ENCODE measurements at places on chromosomes 12 and 14.

GRCh38 chr14:86310611-86311010 lies 780.7 kb downstream of the FLRT2 start:
- no peak for DNase-seq

GRCh38 chr12:49260571-49261363 lies 4.1 kb upstream of the TUBA1C start:
- DNase-seq, result no peak

- DNase-seq, result no peak
These were observed 786.6 kb upstream of the TBX3 start for GRCh38 chr12:115470526-115470925.

DNA sequence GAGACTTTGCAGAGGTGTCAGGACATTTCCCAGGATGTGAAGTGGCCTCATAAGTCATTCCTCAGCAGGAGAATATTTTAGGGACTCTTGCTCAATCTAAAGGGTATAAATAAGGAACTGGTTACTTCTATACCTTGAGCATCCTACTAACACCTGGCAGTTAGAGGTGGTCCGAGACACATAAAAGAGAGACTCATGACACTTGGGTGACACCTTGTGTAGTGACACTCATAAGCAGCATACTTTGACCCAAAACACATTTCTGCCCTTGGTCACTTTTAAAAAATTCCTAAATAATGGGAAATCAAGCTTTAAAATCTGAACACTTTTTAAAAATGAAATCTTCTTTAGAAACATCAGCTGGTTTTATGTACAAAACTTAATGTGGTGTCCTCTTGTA lies 118.4 kb downstream of the KCNMB4 start:
- no peak for DNase-seq

- no peak for DNase-seq
These were observed 52.4 kb downstream of the DUSP6 start for GRCh38 chr12:89299931-89300330.

DNA sequence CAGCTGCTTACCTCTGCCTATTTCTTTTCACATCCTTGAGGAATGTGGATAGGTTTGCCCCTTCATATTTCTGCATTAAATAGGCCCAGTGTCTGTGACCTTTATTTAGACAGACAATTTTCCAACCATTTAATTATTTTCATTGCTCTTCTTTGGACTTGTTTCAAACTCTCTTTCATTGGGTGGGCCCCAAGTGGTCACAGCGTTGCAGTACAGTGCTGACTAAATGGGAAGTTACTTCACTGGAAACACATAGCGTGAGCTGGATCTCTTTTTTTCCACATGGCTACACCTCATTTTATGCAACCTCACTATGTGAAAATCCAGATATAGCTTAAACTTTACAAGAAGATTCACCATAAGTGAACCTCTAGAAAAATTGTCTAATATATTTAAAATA lies 438.9 kb downstream of the ADAMTS20 start:
- no peak for DNase-seq

DNA sequence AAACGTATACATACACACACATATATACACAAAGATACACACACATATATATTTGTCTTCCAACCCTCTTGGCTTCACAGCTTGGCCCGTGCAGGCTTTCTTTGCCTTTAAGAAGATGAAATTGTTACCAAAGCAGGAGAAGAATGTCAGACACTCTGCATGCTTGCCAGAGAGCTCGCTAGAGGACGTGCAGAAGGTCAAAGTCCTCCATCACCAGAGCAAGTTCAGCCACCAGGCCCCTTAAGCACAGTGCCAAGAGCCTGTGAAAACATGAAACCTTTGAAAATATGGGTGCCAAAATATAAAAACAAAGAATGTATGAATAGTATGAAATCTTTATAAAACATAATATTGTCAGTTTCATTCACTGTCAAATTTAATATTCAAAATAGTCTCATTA lies 14.9 kb upstream of the MCRS1 start:
- DNase-seq, result no peak

- DNase-seq, result no peak
These were observed 170.2 kb upstream of the PZP start for GRCh38 chr12:9378430-9378835.

DNA sequence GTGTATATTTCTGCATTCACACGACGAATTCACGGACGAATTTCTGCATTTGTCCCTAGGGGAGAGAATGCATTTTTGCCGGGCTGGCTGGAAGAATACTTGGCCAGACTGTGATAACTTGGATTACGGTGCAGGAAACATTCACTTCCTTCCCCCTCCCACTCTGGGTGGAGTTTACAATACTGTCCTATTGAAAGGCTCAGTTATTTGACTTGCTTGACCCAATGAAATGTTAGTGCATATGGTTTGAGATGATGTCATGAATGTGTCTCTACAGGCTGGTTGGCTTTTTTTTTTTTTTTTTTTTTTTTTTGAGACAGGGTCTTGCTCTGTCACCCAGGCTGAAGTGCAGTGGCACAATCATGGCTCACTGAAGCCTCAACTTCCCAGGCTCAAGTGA lies 90.7 kb upstream of the NOS1 start:
- no peak for DNase-seq

DNA sequence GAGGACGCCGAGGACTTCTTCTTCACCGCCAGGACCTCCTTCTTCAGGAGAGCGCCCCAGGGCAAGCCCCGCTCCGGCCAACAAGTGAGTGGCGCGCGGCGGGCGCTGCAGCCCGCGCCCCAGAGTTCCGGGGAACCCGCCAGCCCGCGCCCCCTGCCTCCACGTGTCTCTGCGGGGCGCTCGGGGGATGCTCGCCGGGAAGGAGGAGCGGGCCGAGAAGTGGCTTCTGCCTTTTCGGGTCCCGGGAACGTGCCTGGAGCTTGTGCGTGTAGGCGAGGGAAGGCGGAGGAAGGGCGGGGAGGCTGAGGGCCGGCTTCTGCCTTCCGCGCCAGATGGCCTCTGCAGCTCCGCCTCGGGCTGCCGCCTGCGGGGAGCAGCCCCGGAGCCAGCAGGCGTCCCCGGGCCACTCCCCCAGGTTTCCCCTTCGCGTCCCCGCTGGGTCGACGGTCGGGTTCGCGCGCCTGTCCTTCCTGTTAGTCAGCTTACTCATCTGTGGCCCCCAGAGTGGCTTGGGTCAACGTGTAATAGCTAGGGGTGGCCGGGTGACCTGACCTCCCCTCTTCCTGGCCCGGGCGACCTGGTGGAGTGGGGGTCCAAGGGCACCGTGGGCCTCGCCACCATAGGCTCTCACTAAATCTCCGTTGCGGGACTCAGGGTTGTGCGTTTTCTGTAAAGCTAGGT lies 505 bp downstream of the RASSF3 start:
- peak; percentile 64 for DNase-seq

DNA sequence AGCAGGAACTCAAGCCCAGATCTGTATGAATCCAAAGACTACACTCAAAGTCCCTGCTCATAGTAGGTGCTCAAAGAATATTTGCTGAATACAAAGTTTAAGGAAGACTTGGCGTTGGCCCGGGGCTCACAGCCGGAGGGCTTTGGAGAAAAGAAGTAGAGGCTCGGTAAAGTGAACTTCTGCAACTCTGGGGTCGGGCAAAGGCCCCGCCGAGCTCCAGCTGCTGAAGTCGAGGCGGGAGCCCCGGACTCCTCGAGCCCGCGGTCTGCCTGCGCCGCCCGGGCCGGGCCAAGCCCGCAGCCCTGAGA lies 335 bp downstream of the GCN1 start:
- no peak for DNase-seq

GRCh38 chr12:42469355-42470175 lies 120.0 kb downstream of the PRICKLE1 start:
- DNase-seq, result no peak

DNA sequence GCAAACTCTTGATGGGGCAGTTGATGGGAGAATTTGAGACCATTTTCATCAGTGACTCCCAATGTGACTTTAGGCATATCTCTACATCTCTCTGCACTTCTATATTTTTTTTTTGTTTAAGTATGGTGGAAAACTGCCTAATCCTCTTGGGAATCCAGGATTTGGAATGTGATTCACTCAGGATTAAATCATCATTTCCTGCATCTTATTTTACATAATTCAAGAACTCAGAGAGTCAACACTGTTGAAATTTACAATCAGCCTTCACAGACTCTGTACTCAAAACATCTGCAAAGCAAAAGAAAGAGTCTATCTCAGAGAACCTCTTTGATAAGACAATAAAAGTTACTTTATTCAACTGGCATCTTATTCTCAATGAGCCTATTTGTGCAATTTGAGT lies 260.7 kb upstream of the NOS1 start:
- DNase-seq, result no peak

GRCh38 chr14:71672596-71672995 lies 259.6 kb upstream of the RGS6 start:
- no peak for DNase-seq

DNA sequence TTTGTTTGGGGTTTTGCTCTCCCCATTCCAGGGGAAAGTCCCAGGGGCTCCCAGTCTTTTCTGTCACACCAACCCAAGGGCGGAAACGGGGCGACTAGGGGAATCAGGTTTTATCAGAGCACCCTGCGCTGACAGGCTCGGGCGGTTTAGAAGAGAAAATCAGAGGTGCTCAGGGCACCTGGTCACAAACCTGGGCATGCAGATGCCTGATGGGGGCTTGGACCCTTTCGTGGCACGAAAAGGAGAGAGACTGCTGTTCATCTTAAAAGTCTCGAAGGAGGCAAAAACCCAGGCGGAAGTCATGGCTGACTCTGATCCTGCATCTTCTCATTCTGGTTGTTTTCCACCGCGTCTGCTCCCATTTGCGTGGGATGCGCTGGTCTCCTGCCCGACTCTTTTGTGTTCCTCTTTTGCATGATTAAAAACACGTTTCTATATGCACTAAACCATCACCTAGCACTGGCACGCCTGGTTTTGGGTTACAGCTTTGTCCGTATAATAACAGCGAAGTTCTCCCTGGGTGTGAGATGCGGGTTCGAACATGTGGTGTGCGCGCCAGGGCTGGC lies 13.2 kb downstream of the OTX2 start:
- no peak for DNase-seq

DNA sequence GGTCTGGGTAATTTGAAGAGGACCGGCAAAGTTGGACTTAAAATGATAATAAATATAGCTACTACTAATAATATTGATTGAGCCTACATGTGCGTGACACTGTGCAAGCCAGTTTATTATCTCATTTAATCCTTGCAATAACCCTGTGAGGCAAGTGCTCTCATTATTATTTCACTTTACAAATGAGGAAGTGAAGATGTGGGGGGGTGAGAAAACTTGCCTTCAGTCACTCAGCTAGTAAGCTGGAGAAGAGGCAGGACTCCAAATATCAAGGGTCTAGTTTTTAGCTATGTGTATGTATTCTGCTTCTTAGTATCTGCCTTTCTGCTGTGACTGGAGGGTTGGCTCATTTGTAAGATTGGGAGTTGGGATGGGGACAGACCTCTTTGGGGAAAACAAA lies 39.2 kb downstream of the NPAS3 start:
- no peak for DNase-seq

DNA sequence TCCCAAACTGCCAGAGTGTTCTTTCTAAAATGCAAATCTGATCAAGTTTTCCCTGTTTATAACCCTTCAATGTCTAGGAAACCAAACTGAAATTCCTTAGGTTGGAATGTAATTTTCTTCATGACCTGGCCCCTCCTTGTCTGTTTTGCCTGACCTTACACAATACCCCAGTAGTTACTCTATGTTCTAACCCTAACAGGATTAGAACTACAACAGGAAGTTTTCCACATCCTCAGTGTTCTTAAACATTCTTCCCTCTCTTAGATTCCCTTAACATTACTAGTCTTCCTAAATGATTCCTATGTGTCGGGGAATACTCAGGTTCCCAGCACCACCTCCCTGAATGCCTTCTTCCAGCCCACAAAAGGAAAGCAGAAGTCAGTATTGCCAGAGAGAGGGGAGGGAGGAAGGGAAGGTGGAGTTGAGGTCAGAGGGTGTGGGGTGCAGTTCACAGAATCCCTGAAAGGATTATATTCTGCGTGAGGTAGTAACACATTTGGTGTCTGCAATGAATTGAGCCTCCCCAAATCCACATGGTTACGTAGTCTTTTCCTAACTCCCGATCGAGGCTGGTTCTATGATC lies 72.6 kb downstream of the BBS10 start:
- DNase-seq, result no peak

GRCh38 chr14:79246173-79246572 lies 965.1 kb downstream of the DIO2 start:
- DNase-seq, result no peak

GRCh38 chr14:54643696-54644176 lies 76.8 kb downstream of the SAMD4A start:
- DNase-seq, result no peak

- DNase-seq, result no peak
These were observed 476.5 kb downstream of the SLC6A15 start for GRCh38 chr12:84436134-84436533.

- DNase-seq, result no peak
These were observed 18.1 kb upstream of the KIF26A start for GRCh38 chr14:104120281-104120741.

- no peak for DNase-seq
These were observed 195.2 kb upstream of the CRY1 start for GRCh38 chr12:107288414-107289127.

GRCh38 chr14:99996951-99997571 lies 68.2 kb upstream of the EVL start:
- DNase-seq, result no peak

GRCh38 chr12:45433441-45433868 lies 217.6 kb downstream of the ANO6 start:
- no peak for DNase-seq

DNA sequence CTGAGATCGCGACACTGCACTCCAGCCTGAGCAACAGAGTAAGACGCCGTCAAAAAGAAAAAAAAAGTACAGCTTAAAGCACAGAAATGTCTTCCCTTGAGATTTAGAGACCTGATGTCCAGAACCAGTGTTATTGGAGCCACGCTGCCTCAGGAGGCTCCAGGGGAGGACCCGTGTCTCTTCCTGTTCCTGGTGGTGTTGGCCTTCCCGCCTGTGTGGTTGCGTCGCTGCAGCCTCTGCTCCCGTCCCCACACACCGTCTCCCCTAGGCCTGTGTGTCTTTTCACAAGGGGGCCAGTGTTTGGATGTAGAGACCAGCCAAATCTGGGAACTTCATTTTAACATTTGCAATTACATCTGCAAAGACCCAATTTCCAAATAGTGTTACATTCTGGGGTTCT lies 8.6 kb upstream of the FBRSL1 start:
- no peak for DNase-seq

DNA sequence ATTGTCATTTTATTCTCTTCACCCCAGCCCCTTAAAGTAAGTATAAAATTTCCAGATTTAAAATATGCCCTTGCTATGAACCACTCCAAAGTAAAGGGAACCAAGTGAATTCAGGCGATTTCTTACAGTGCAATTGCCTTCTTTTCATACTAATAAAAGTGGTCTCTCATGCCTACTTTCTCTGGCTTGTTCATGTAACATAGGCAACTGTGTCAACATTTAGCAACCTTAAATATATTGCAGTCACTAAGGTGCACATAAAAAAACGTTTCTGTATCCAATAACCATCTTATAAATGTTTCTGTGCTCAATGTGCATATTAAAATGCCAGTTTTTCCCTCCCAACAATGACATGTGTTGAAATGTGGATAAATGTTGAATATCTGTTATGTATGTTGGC lies 271.6 kb upstream of the DCN start:
- no peak for DNase-seq

DNA sequence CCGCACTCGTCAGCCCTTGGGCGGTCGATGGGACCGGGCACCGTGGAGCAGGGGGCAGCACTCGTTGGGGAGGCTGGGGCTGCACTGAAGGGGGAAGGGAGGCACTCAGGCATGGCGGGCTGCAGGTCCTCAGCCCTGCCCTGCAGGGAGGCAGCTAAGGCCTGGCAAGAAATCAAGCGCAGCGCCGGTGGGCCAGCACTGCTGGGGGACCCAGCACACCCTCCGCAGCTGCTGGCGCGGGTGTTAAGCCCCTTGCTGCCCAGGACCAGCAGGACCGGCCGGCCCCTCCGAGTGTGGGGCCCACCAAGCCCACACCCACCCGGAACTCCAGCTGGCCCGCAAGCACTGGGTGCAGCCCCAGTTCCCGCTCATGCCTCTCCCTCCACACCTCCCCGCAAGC lies 35.7 kb upstream of the YAF2 start:
- no peak for DNase-seq

Data from psoas muscle (tissue), 8 donors.